GM03348 (cell line): ENCODE measurements at places on chromosomes 12 and 14.

GRCh38 chr12:71276541-71276940 lies 118.7 kb upstream of the TSPAN8 start:
- no peak for DNase-seq

- DNase-seq = no peak
Observed at GRCh38 chr14:95981965-95982364, 57.2 kb upstream of the C14orf132 start.

GRCh38 chr14:57610631-57611030 lies 117.0 kb upstream of the CCDC198 start:
- DNase-seq = no peak

GRCh38 chr14:71183876-71184689 lies 276.8 kb downstream of the PCNX1 start:
- no peak for DNase-seq

DNA sequence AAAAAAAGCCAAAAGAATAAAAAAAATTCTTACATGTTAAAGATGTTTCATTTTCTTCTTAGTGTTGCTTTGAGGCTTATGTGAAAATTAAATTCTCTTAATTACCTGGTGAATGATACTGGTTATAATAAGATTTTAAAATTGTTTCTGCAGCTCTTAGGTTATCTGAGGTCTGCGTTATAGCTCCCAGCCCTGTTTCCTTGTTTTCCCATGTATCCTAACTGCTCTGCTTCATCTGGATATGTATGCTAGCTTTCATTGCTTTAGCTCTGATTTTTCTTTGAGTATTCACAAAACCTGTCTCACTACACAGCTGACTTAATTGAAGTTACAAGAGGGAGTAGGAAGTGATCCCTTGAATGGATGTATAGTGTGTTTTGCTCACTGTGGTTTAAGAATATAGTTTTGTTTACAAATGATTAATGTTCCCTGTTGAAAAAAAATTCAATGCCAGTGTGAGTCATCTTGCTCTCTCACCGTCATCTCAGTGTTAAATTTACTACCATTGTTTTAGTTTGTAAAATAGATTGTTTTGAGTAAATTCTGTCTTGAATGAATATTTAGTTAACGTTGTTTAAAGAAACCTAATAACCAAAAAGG lies 26.8 kb downstream of the CPSF6 start:
- DNase-seq = no peak
